ENCODE measurements at places on chromosomes 3 and 15.

DNA sequence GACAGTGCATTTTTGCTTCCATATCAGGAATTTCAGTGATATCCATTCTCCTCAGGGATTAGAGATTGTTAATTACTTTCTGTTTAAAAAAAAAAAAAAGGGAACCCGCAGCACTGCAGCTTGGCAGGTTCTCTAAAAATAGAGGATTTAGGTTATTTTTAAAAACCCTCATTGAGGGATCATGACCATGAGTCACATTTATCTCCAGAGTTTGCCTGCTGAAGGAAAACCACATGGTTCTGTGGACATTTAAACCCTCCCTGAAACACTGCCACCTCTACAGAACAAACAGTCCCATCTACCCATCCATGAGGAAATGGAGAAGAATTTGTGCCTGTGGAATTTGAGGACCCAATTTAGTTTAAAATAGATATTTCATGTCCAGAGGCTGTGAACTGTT, 66.2 kb upstream of the UBE2E1 start:
- no peak for DNase-seq

DNA sequence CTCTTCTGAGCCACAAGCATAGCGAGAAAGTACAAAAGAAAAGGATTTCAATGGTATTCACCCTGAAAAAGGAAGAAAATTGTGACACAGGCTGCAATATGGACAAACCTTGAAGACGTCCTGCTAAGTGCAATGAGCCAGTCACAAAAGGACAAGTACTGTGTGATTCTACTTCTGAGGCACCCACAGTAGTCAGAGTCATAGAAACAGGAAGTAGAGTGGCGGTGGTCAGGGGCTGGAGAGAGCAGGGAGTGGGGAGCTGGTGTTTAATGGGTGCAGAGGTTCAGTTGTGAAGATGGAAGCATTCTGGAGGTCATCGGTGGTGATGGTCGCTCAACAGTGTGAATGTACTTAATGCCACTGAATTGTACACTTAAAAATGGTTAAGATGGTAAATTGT, 180.5 kb downstream of the APBA2 start:
- no peak for DNase-seq

GRCh38 chr3:114252954-114253353, 15.6 kb upstream of the ZNF80 start:
- DNase-seq: no peak

DNA sequence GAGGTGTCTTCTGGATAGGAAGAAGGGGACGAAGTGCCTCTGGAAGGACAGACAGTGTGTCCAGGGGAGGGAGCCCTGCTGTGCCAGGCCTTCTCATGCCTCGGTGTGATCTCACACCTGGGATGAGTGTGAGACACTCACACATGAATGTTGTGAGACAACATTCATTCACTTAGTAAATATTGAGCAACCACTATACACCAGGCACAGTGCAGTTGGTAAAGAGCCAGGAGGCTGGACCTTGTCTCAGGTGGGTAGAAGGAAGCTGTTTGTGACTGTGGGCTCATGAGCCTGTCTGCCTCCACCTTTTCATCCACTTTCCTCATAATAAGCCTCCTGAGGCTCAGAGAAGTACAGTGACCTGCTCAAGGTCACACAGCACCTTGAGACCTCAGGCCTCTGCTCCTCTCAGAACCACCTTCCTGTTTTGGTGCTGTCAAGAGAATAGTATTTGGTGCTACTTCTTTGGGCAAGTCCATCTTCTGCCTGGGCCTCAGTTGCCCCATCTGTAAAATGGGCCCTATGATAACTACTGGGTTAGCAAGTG, 20.9 kb downstream of the SLC6A6 start:
- no peak for DNase-seq

GRCh38 chr3:103195216-103195615, 760.4 kb downstream of the ZPLD1 start:
- DNase-seq: no peak

DNA sequence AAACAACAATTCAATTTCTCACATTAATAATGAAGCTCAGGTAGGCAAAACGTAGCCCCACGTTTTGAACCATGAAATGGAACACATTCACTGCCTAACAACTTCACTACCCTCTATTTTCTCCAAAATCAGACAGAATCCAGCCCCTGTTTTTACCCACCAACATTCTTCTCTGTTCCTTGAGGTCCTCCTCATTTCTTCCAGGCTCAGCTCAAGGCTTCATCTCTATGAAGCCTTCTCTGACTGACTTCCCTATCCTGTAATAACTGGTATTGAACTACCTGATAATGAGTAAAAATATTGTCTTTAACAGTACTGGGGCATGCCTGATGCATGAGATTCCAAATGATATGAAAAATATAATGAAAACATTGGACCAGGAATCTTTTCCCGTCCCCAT, 2.2 kb downstream of the TFRC start:
- no peak for DNase-seq

DNA sequence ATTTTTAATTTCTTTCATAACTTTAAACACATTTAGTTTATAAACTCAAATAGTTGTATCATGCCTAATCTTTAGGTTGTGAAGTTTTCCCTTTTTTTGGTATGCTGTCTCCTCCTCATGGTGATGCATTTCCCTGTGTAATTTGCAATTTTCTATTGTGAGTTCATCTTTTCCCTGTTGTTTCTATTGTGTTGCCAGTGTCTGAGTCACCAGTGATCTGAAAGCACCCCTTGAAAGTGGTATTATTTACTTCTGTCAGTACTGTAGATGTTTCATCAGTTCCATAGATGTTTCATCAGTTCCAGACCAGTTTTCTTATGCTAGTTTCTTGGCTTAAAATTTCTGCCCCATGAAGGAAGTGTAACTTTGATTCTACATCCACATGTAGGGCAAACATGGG, 80.6 kb downstream of the OXSM start:
- DNase-seq: no peak

- DNase-seq: no peak
Observed at GRCh38 chr3:27696906-27697305, 25.2 kb downstream of the EOMES start.

GRCh38 chr15:57591822-57592367, at the start of gene MYZAP:
Gene MYZAP, plus strand, starts transcription at chr15:57591904. Its CDS starts 131 bp downstream, at chr15:57592035.
- DNase-seq: peak; percentile 37

DNA sequence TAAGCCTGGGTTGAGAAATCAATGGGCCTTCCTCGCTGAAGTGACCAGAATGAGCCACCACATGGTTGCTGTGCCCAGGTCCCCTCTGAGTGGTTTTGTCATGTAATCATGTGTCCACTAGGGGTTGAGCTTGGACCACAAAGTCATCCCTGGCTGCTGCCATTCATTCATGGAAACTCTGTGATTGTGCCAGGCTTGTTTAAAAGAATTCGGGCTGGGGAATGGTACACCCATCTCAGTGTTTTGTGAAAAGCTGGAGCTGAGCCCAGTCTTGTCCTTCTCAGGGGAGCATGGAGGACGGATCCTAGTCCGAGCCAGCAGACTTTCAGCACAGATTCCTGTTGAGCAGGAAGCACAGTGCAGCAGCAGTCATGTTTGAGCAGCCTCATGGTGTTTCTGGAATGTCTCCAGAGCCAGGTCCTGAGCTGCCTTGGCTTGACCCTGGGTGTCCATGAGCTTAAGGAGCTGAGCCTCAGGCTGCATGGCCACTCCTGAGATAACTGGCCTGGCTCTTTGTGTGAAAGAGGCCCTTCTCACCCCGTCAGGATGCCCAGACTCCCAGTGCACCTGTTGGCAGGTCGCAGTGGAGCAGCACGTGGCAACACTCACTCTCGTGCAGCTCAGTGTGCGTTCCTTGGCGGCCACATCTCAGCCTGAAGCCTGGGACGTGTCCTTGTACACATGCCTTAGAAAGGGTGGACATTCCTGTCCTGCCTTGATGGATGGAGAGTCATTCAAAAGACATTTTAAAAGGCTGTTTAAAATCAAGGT, 260.3 kb upstream of the TPM1 start:
- peak; percentile 72 for DNase-seq
